ENCODE measurements at places on chromosomes 1 and 21.

DNA sequence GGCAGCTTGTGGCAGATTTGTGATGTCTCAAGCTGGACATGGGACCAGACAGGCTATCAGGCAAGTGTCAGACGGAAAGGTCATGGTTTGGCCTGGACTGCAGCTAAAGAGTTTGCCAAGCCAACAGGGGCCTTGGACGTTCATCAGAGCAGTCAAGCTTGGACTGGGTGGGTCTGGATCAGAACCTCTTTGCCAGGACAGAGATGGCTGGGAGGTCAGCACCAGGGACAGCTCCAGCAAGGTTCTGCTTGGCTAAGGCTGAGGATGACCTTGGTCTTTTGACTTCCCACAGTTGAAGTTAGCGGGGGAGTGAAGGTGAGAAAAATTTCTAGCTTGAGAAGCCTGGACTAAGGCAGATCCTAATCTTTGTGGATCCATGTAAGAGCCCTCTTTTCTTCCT, 68.1 kb downstream of the GRIK3 start:
- peak; percentile 3 for DNase-seq

DNA sequence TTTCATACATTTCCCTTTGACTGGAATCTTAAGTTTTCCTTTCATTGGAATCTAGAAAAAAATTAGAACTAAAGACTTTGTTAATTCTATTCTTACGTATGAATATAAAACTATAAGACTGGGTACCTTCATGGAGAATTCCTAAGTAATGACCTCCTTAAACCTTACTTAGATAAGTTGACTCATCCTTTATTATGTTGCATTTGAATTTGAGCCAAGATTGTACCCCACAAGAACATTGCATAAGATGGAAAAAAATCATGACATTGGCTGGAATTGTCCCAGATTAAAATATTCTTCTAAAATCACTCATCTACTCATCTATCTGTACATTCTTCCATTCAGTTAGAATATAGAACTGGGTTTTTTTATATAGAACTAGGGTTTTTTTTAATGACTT, 137.4 kb downstream of the C1orf21 start:
- peak; percentile 48 for DNase-seq

GRCh38 chr1:178781533-178782330, 56.7 kb downstream of the RALGPS2 start:
- DNase-seq, result no peak

DNA sequence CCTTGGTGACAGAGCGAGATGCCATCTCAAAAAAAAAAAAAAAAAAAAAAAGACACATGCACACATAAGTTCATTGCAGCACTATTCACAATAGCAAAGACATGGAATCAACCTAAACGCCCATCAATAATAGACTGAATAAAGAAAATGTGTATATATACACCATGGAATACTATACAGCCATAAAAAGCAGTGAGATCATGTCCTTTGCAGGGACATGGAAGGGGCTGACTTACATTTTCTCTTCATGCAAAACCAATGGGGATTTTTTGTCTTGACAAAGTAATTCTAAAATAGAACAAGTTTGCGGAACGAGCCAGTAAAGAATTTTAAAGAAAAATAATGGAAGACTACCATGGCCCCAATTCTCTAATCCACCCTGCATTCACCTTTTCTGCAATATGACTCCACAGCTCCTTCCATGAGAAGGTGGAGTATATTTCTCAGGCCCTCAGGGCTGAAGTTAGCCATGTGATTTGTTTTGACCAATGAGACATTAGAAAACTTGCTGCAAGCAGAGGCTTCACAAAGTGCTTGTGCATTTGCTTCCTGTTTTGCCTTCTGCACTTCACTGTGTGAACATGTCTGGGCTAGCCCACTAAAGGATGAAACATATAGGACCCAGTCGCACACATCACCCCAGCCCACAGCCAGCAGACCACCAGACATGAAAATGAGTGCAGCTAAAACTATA, 78.8 kb upstream of the NR5A2 start:
- DNase-seq, result peak; percentile 17

DNA sequence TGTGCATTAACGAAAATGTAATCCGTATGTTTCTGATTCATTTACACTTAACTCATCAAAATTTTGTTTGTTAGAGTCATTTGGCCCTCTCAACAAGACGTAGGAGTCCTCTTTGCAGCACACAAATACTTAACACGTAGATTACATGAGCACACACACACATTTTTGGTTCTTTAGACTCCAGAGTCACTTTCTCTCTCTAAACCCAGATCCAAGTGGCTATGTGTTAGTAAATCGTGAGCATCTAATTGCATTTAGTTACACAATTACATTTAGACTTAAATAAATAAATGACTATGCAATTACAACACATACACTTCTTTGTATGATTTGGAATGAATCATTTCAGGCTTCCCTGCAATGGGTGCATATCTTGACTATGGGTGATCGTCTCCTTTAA, 109.0 kb upstream of the GREM2 start:
- DNase-seq, result peak; percentile 52

DNA sequence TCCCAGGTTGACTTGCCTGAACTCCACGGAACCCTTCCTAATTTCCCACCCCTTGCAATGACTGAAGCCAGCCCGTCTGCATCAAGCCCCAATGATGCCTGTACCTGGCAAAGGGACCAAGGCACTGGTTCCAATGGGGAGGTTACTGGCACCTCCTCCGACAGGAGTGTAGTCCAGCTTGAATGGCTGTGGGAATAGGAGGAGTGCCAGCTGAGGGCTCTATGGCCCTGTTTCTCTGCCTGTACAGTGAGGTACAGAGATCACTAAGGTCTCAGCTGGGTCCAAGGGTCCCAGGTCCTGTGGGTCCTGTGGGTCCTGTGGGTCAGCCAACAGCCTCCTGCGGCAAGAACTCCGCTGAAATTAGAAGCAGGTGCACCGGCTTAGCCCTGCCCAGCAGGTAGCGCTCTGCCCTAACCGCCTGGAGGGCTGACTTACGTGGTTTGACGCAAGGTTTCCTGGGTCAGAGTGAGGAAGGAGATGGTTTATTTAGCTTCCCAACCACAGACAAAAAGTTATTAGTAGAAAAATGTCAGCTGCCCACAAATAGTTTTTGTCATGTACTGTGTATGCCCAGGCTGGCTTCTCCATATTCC, 9.9 kb upstream of the SPRR4 start:
- no peak for DNase-seq

GRCh38 chr1:43548285-43549271, 17.9 kb downstream of the PTPRF start:
- no peak for DNase-seq

DNA sequence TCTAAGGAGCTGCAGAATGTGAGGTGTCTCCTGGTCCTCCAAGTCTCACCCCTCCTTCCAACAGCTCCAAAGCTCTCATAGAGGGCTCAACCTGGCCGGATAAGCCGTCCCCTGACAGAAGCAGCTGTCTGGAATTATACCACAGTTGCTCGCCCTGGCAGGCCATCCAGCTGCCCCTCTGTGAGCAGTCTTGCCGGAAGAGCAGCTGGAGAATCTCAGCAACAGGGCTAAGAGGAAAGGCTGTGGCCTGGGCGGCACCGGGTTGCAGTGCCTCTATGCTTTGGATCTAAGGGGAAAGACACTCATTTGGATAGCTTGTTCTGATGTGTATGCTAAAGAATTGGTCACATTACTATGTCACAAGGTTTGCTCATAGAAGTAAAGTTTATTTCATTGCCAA, 12.4 kb downstream of the TMCC2 start:
- no peak for DNase-seq

DNA sequence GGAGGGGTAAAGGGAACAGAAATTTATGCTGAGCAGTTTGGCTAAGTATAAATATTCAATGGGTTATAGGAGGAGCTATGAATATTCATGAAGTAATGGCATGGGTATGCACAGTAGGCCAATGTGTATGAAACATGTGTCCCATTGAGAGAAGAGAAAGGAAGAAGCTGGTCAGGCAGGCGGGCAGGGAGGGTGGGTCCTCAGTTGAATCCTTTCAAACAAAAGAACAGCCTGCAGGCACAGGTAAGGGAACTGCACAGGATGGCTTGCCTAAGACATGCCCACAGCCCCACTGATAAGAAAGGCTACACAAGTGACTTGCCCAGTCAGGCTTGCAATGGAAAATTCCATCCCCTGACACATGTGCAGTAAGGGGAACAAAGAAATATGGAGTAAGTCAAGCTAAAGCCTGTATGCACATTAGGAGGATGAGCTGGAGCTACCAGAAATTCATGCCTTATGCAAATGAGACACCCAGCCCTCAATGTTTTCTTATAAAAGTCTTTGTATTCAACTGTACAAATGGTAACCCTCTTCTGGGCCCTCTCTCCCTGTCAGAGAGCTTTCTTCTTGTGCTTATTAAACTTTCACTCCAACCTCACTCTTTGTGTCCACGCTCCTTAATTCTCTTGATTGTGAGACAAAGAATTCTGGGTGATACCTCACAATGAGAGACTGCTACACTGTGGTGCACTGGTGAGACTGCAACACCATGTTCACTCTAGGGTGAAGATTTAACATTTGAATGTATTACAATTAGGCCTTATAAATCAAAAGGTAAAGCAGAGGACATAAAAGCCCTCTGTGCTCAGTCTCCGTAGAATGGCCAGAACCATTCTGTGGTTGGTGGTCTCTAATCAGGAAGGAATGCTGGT, 96.5 kb downstream of the ATP1B1 start:
- DNase-seq, result no peak

GRCh38 chr1:244191581-244191980, 140.5 kb downstream of the ZBTB18 start:
- DNase-seq, result no peak

DNA sequence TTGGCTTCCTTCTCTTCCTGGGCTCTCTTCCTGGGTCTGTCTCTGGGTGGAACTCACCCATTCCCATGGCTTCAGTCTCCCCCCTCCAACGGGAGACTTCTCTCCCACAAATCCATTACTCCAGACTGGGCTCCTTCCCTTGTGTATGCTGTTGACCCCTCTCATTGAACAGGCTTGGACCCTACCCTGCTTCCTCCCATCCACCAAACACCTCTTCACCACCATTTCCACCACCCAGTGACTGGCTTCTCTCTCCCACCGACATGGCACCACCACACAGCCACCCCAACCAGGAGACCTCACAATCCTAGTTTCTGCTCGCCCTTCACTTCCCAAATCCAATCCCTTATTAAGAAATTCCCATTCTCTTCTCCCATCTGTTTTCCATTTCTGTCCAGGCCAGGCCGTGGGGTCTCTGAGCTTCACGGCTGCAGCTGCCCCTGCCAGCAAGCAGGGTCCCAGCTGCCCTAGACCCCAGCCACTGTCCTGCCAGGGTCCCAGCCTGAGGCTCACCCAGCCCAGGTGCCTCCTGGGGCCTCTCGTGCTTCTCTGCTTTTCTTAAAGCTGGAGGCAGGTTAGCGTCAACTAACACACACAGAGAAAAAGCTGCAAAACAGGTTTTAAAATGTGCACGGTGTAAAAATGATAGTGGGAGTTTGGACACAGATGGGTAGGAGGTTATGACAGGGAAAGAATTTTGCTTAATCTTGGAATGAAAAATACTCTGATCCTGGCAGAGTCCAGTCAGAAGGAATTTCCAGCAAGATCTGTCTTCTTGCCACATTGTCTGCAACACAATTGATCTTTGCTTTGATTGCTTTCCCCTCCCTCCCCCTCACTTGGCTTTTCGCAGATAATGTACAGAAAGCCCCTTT, 383.8 kb upstream of the VAMP3 start:
- DNase-seq, result no peak

DNA sequence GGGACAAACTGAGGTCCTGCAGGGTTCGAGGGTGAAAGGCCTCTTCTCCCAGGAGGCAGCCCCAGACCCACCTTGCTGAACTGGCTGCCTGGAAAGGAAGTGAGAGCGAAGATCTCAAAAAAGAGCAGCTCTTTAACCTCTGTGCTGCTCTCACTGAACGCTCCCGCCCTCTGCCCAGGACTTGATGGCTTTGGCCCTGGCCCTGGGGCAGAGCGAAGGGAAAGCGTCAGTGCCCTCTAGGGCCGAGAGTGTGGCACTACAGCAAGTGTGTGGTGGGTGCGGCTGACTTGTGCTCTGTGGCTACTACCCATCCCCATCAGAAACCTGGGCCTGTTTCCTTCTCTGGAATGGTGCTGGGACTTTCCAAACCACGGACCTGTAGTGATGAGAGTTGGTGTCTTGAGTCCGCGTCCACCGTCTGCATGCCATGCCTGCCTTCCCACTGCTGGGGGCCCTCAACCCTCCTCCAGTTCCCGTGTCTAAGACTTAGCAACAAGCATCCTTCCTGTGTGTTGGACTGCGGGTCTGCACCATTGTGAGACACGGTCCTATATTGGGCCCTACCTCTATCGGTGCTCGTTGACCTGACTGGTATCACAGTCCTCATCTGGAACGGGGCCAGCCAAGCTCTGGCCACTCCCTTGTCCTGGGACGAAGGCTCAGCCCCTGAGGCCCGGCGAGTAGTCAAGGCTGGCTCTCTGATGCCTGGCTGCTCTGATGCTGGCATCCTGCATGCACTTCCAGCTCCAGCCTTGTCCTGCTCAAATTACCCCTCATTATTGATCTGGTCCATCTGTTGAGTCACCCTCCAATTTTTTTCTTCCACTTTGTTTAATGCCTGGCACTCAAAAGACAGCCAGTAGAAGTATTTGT, 180.3 kb downstream of the DISC1 start:
- peak; percentile 50 for DNase-seq

GRCh38 chr1:32906654-32907053, 5.5 kb upstream of the TMEM54 start:
- no peak for DNase-seq

DNA sequence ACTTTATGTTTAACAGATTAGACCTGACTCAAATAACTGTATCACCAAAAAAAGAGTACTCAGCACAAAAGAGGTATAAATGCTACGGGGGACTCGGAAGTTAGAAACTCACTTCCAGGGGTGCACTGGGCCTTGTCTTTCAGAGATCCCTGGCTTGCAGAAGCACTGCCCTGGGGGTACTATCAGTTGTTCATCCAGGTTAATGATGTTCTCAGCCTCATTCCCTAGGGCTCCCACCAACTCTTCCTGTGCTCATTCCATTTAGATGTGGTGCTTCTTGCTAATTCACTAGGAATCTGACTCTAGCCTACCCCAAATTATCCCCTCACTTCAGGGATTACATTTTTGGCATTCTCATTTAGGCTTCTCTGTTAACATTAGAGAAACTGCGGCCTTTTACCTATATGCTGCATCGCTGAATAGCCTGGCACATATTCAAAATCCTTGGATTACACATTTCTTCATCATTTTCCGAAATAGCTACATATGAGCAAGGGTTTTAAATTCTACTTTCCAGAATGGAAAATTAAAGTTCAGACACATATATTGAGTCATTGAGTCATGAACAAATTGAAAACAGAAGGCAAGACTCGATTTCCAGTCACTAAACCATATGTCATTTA, 338.5 kb downstream of the KCTD3 start:
- peak; percentile 58 for DNase-seq

- DNase-seq, result no peak
These were observed 72.1 kb downstream of the PRDM16 start for GRCh38 chr1:3141129-3141528.

DNA sequence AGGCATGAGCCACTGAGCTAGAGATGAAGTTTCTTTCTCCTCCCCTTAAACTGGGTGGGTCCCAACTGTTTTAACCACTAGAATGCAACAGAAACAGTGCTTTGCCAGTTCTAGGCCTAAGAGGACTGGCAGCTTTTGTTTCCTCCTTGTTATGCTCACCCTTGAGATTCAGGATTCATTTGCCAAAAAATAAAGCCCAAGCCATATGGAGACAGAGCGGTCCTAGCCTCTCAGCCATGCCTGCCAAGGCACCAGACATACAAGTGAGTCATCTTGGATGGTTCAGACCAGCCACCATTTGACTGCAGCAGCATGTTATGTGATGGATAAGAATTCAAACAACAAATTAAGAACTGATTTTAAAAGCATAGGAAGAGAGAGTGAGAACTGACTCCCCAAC, 38.1 kb upstream of the STUM start:
- peak; percentile 3 for DNase-seq

GRCh38 chr1:175757381-175758015, 14.1 kb upstream of the TNR start:
- peak; percentile 8 for DNase-seq

Data from EH (cell line).